Glutamatergic neuron (in vitro differentiated cells): ENCODE measurements at places on chromosomes 6 and 20.

GRCh38 chr20:45893831-45894230, 2.7 kb downstream of the CTSA start:
- peaks cover 14% of the 10 kb centered on the region for H3K27me3 ChIP-seq
- peak overlapping the region; percentile 28 for H3K4me3 ChIP-seq
- no peak overlapping the region for H3K27ac ChIP-seq
- H3K4me1 ChIP-seq = peaks cover 6% of the 10 kb centered on the region

DNA sequence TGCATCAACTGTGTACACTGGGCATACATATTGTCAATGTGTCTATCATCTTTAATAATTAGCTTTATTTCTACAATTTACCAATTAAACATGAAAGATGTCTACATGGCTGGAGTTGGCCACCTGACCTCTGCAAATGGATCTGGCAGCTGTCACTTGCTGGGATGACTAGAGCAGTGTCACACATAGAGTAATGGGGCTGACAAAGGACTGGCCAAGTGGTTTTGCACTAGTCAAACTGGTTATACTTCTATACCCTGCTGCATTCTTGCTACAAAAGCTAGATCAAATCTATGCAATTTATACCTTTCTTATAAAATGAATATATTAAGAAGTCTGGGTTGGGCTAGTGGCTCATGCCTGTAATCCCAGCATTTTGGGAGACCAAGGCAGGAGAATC, 99.3 kb downstream of the SESN1 start:
- no peaks in the 10 kb centered on the region for H3K27me3 ChIP-seq
- H3K27ac ChIP-seq = no peak overlapping the region
- DNase-seq = no peak
- no peak overlapping the region for H3K4me3 ChIP-seq
- peaks cover 10% of the 10 kb centered on the region for H3K36me3 ChIP-seq
- peaks cover 17% of the 10 kb centered on the region for H3K4me1 ChIP-seq

GRCh38 chr6:13526357-13526726, 38.9 kb upstream of the GFOD1 start:
- no peaks in the 10 kb centered on the region for H3K27me3 ChIP-seq
- no peak for DNase-seq

- no peak overlapping the region for H3K4me3 ChIP-seq
- H3K4me1 ChIP-seq = no peaks in the 10 kb centered on the region
- H3K27me3 ChIP-seq = peaks cover 13% of the 10 kb centered on the region
Observed at GRCh38 chr20:32642257-32643046, 31.3 kb downstream of the C20orf203 start.

DNA sequence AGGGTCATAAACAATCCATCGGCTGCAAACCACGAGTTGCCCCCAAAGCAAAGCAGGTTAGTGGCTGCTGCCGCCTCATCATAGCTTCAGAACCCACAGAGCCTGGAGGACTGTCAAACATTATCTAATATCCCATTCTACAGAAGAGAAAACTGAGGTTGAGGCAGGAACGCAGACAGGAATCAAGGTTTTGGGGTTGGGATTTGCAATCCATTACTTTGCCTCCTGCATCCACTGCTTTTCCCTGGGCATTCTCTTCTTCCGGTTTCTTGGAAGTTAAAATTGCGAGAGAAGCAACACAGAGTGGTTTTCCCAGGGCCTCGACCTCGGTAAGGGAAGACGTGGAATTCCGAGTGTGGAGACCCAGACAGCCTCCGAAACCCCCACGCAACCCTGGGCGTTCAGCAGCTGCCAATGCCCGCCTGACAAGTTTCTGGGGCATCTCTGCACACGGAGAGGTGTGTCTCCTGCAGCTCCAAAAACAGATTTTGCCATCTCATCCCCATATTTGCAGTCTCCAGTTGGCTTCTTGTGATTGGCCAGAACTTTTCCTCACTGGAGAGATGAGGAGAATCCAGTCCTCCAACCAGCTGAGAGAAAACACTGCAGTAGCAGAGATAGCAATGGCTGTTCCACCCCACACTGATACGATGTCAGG, 45.5 kb upstream of the SNAP25 start:
- no peak overlapping the region for H3K4me3 ChIP-seq
- no peaks in the 10 kb centered on the region for H3K36me3 ChIP-seq
- peaks cover 3% of the 10 kb centered on the region for H3K27me3 ChIP-seq
- H3K4me1 ChIP-seq = peaks cover 10% of the 10 kb centered on the region
- no peak overlapping the region for H3K27ac ChIP-seq

DNA sequence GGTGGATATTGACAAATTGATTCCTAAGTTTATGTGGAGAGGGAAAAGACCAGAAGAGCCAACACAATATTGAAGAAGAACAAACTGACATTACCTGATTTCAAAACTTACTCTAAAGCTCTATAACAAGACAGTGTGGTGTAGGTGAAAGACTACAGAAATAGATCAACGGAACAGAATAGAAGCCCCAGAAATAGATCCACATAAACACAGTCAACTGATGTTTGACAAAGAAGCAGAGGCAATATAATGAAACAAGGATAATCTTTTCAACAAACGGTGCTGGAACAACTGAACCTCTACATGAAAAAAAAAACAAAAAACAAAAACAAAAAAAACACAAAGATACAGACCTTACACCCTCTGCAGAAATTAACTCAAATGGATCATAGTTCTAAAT, 50.2 kb downstream of the MAP3K5 start:
- no peak overlapping the region for H3K4me3 ChIP-seq
- H3K27ac ChIP-seq = no peak overlapping the region
- H3K36me3 ChIP-seq = no peaks in the 10 kb centered on the region
- H3K27me3 ChIP-seq = no peaks in the 10 kb centered on the region
- H3K4me1 ChIP-seq = no peaks in the 10 kb centered on the region

DNA sequence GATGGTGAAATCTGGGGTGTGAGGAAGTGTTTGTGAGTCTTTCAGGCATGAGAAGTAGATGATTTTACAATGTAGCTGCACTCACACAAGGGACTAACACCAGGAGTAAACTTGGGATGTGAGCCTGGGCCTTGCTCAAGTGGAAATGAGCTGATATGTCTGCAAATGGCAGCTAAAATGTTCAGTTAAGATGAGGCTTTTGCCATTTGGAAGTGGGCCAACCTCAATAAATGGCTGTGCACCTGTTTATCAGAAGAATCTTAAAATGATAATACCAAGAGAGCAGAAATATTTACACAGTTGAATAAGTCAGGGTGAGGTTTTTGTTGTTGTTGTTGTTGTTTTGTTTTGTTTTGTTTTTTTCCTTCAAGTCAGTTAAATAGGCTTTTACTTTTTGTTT, 25.7 kb upstream of the KLHL31 start:
- H3K4me3 ChIP-seq = no peak overlapping the region
- DNase-seq = no peak
- no peaks in the 10 kb centered on the region for H3K36me3 ChIP-seq
- H3K4me1 ChIP-seq = no peaks in the 10 kb centered on the region
- H3K27ac ChIP-seq = no peak overlapping the region
- H3K27me3 ChIP-seq = no peaks in the 10 kb centered on the region
